ENCODE measurements at places on chromosomes 16 and 17.

GRCh38 chr16:88813269-88814143 is 1.8 kb upstream of the APRT start:
- peak; percentile 48 for DNase-seq

GRCh38 chr16:31008149-31008548 is 2.3 kb downstream of the STX1B start:
- no peak for DNase-seq

GRCh38 chr17:39573447-39574298 is 34.0 kb downstream of the NEUROD2 start:
- peak; percentile 78 for DNase-seq

- no peak for DNase-seq
These were observed 2.9 kb upstream of the CRYBA1 start for GRCh38 chr17:29243792-29244191.

DNA sequence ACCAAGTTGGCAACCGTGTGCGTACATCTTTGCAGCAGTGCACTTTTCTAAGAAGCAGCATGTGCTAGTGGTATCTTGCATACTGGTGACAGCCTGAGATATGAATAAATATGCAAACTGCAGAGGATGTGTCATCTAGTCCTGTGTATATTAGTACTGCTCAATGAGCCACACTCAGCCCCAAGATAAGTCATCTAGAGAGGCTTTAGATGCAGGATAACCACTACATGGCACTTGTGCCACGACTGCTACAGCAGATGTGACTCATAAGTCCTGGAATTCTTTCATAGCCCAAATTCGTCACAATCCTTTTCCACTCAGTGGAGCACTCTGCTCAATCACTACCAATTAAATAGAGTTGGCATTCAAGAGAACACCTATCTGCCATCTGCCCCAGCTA is 171.5 kb downstream of the AXIN2 start:
- no peak for DNase-seq

GRCh38 chr16:60073376-60073775 is 1339.3 kb upstream of the GOT2 start:
- no peak for DNase-seq

DNA sequence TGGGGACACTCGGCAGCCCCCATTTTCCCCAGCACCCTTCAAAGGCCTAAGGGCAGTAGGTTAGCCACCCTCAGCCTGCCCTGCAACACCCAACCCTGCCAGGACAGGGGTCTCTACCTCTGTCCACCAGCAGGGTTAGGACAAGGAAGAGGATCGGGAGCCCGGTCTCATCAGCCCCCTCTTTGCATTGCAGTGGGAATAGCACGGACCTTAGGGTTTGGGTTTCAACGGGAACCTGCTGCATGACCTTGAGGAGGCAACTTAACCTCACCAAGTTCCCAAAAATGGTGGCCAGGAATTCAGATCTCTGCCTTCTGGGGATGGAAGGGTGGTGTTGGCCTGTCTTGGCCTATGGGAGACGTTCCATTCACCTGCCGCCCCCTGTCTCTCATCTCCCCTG is 20.2 kb upstream of the SPPL2C start:
- DNase-seq: no peak

DNA sequence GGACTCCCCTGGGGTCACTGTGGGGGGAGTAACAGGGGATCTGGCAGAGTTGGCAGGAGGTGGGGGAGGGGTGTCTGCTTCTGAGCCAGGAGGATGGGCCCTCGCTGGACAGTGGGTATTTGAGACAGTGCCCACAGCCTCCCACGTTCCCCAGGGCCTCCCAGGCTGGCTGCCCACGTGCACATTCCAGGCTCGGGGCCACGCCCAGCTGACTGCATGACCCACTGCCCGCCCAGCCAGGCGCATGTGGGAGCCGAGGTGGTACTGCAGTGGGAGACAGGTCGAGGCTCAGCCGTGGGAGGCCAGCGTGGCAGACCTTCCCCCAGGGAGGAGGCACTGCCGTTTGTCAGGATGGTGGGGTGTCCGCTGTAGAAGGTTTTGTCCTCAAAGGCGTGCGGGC is 38.8 kb downstream of the BAHCC1 start:
- no peak for DNase-seq

GRCh38 chr17:65561452-65562205 is at the start of gene AXIN2:
TSS of gene AXIN2 (minus strand) at chr17:65561648. CDS start at chr17:65558620, 3,028 bp downstream.
- DNase-seq: peak; percentile 76

DNA sequence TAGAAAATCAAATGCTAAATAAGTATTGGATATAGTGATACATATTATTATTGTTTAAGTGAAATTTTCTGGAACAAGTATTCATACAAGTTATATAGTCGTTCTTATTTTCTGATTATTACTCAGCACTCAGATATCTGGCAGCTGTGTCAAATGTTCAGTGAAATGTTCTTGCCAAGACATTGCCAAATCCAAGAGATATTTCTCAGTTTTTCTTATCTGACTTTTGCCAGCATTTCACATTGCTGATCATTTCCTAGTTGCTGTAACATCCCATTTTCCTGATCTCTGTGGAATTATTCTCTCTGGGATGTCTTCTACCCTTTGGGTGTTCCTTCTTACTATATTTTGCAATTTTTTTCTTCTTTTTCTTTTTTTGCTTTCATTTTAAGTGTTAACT is 262.3 kb downstream of the KIF2B start:
- no peak for DNase-seq

GRCh38 chr17:31513731-31514427 is 122.4 kb downstream of the RAB11FIP4 start:
- DNase-seq: no peak

DNA sequence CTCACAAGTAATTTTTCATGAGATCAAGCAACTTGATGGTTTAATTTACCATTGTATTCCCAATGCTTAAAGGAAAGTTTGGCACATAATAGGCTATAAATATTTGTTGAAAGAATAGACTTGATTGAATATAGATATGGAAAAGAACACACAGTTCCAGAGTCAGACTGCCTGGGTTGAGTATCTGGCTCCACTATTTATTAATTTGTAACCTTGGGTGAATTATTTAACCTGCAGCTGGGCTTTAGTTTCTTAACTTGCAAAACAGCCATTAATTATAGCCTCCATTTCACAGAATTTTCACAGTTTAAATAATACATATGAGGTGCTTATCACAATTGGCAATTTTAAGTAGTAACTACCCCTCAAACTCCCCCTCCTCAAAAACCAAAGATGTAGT is 73.6 kb downstream of the NCOR1 start:
- DNase-seq: no peak

- no peak for DNase-seq
These were observed 229.3 kb downstream of the SOX9 start for GRCh38 chr17:72350073-72350472.

DNA sequence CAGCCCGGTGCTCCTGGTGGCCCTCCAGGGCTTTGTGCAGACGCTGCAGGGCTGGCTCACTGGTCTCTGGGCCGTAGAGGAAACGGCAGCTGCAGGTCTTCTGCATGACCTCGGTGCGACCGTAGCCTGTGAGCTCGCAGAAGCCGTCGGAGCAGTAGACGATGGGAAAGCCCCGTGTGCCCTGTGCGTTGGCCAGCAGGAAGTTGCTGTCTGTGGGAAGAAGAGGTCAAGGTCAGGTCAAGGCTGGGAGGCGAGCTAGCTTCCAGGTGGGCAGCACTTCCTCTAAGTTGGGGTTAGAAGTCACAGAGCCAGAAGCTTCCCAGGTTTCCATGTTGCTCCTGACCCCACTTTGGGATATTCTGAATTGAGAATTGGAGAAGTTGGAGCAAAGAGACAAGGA is 2.1 kb downstream of the KCNH4 start:
- DNase-seq: peak; percentile 82

- DNase-seq: no peak
These were observed 181.4 kb downstream of the COPRS start for GRCh38 chr17:31677681-31678080.

GRCh38 chr17:10290041-10290440 is 82.8 kb downstream of the MYH13 start:
- no peak for DNase-seq

DNA sequence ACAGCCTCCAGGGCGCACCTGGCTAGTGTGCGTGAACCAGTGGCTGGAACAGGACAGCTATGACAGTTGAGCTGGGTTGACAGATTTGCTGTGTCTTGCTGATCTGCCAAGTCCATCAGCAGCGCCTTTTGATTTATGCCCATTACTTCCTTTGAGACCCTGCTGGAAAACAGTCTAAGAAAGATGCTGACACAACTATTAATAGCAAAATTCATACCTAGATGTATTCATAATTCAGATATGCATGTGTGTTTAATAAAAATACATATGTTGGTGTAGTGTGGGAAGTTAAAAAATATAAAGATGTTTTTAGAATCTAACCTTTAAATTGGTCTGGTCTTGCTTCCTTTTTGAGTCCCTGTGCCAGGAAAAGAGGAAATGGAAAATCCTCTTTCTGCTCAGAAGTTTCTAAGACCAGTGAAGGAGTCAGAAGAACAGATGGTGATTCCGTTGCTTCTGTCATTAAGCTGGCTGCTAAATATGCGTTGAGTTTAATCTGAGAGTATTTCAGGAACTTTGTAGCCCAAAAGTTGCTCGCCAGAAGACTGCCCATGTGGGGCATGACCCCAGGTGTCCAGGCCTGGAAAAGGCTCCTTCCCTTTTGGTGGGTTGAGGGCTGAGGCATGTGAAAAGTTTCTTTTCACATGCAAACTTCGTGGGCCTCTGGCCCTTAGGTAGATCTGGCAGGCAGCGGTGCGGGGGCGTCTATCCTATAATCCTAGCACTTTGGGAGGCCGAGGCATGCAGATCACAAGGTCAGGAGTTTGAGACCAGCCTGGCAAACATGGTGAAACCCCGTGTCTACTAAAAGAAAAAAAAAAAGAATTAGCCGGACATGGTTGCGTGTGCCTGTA is 40.0 kb upstream of the ENDOV start:
- DNase-seq: peak; percentile 50

GRCh38 chr16:10502776-10503175 is 77.6 kb downstream of the EMP2 start:
- DNase-seq: no peak

GRCh38 chr17:67830440-67830839 is 5.1 kb downstream of the BPTF start:
- no peak for DNase-seq

DNA sequence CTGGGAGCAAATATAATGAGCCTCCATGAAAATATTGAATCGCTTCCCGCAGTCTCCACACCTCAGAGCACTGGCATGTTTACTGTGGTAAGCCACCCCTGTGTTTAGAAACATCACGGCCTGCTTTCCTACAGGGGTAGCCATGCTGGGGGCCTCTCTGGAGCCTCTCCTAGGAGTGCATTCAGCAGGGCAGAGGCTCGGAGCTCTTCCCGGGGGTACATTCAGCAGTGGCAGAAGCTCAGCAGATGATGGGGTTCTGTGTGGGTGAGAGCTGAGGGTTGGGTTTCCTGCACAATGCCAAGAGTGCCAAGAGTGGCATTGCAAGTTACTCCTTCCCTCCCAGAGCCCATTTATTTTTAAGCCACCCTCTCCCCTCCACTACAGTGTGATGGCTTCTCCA is 386.6 kb downstream of the SEC14L1 start:
- DNase-seq: no peak

DNA sequence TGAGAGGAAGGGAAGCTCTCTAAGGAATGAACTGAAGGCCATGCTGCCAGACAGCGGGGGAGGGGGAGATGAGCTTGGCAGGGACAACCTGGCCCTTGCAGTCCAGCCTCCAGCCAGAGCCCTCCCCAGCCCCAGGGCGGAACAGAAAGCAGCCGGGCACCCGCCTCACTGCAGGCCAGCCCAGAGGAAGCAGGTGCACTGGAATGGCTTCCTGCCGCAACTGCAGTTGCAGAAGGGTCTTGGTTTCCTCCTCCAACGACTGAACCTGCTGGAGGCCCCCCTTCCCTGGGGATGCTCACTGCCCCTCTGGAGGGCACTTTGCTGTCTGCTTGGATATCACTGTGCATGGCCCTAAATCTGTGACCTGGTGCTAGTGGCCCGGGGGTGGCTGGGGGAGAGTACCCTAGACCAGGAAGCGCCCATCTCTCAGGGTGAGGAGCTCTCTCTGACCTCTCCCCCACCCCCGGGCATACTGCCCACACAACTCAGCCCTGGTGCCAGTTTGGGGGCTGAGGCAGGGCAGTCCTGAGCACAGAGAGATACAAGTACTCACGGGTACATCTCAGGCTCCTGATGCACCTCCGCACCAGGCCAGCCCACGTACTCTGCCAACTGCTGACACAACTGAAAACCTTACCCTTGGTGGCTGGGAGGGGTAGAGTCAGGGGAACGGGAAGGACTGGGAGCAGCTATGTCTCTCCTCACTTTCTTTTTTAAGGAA is 41.1 kb downstream of the MYO18A start:
- peak; percentile 59 for DNase-seq

DNA sequence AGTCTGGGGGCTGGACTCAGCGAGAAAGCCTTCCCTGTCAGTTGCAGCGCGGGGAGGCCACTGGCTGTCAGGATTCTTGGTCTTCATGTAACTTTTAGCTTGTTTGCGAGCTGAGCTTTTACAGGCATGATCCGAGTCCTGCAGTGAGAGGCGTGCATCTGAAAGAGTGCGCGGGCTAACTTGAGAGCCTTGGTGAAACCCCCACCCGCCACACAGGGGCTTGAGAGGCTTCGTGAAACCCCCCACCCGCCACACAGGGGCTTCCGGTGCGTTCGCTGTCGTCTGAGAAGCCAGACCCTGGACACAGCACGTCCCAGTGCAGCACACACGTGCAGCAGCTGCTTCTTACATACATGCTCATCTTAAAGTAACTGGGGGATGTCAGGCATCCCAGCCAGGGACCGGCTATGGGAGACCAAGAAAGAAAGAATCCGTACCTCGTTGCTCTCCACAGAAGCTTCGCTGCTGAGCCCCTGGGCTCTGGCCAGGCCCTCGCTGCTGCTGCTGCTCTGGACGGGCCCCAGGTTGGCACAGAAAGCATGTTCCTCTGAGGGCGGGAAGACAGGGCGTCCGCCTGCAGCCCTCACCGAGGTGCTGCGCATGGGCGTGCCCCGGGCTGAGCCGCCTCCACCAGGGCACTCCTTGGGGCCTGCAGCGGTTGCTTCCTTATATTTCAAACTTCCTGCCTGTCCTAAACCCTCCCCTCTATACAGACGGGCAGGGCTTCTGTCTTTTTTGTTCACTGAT is 7.8 kb downstream of the NUDT16L1 start:
- DNase-seq: peak; percentile 30

- peak; percentile 82 for DNase-seq
These were observed 13.5 kb downstream of the CEP295NL start for GRCh38 chr17:78889531-78889930.

DNA sequence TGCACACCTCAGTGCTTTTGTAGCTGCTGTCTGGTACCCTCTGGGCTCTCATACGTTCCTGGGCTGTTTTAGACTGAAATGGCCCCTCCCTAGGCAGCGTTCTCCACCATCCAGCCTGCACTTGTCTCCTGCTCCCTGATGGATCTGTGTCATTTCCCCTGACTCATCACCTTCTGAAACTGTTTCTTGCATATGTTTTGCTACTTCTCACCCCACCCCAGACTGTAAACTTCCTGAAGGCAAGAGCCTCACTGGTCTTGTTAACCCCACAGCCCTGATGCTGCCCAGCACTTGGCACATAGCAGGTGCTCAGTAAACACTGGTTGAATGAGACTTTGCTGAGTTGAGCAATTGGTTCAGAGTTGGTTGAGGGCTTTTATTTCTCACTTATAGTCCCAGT is 78.7 kb downstream of the CRISPLD2 start:
- peak; percentile 38 for DNase-seq

Data from suppressor macrophage (primary cell).